ENCODE measurements at places on chromosomes 7 and 10.

GRCh38 chr10:89992575-89992974 is 291.2 kb downstream of the KIF20B start:
- no peak for DNase-seq

GRCh38 chr10:21673668-21674067 is 139.6 kb downstream of the MLLT10 start:
- no peak for DNase-seq

DNA sequence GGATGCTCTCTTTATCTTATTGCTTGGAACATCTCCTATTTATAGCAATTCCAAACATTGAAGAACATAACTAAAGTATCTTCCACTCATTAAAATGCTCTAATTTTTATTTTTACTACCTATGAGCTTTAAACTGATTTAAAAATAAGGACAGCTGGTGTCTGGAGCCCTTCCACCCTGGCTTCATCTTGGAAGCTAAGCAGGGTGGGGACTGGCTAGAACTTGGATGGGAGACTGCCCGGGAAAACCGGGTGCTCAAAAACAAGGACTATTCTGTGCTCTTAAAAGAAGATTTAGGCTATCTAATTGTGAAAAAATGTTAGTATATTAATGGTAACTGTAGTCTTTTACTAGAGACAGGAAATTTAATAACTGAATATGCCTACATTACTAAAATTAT is 69.2 kb downstream of the ARMC3 start:
- DNase-seq: no peak

DNA sequence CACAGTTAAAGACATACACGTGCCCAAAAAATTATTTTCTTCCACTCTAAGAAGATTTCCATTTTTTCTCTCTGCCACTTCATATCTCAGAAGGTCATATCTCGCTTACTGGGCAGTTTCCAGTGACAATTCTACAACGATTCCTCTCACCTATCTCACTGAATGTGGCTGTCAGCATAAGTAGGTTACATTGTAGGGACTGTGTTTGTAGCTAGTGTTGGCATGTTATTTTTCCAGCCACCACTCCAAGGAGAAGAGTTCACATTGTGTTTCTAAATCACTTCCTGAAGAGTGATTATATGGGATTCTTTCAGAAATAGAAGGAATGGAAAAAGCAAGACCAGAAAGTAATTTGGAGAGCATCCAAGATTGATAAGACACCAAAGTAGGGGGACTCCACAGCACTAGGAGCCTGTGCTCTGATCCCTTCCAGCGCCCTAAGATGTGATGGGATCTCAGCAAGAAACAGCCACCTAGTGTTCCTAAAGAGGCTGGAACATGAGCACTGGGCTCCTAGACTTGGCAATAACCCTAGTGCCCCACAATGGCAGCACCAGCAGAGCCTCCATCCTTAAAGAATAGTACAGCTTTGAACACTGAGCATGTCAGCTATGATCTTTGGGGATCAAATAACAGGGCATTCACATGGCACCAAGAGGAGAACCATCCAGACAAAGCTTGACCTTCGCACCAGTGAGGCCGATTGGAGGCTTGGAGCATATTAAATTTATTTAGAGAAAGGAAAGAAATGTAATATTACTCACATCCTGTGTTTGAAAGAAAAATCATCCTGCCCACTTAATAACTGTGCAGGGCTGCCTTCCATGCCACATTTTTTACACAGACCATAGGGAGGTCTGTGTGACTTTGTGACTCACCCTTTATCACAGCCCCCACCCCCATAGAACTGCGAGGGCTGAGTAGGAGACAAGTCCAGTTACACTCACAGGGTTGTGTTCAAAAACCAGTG is 51.8 kb downstream of the CAV1 start:
- no peak for DNase-seq

GRCh38 chr7:27961255-27961654 is 219.3 kb downstream of the JAZF1 start:
- no peak for DNase-seq

- peak; percentile 30 for DNase-seq
Measured at GRCh38 chr7:128937647-128938543, at the start of gene IRF5. Gene IRF5 (plus strand): TSS chr7:128937927. CDS start chr7:128942082, 4,155 bp downstream.

DNA sequence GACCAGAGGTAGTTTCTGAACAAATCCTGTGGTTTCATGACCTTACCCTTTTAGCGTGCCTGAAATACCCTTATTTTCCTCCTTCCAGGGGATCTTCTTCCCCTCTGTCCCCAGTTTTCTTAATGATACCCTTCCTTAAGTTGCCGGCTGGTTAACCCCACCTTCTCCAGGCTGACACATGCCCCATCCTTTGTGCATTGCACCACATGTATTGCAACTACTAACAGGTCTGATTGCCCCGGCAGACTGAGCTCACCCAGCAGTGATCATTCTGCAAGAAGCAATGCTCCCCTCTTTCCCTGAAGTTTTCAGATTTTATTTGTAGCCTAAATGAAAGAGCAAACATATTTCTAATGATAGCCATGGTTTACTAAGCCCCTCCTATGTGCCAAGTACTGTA is 108.2 kb downstream of the HIP1 start:
- DNase-seq: no peak

DNA sequence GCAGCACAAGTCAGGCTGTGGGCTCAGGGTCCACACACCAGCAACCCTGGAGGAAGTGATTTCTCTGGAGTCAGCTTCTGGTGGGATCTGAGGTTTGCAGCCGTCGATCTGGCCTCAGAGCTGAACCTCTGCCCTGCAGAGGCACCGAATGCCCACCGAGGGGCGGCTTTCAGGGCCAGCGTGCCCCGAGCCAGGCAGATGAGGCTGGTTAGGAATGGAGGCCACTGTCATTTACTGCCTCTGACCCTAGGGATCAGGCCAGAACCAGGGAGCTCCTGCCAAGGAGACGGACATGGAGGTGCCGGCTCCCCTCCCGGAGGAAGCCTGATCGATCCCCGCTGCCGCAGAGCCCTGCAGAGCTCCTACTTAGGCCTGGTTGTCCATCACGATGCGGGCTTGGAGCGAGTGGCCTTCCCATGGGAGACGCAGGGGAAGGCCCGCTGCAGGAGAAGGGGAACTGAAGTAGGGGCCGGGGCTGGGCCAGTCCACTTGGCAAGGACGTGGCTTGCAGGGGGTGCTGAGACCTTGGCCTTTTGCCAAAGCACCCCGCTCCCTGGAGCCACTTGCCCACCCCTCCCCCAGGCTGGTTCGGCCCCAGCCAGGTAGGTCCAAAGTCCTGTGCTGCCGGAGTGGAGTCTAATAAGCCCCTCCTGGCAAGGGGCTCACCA is 19.6 kb upstream of the ELFN1 start:
- no peak for DNase-seq

DNA sequence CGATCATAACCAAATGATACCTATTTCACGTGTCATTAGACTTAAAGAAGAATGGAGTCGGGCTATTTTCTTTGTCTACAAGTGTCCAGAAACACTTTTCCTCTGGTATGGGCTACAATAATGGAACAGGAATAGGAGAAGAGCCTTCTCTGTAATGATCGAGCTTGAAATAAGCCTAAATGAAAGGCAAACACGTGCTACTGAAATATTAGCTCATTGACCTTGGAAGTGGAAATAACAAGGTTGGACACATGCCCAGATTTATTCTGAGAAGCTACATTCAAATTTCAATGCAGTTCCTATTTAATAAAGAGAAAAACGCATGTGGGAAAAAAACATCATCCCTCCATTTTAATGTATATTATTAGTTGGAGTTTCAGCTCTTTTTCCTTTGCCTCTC is 254.7 kb upstream of the PTER start:
- no peak for DNase-seq

DNA sequence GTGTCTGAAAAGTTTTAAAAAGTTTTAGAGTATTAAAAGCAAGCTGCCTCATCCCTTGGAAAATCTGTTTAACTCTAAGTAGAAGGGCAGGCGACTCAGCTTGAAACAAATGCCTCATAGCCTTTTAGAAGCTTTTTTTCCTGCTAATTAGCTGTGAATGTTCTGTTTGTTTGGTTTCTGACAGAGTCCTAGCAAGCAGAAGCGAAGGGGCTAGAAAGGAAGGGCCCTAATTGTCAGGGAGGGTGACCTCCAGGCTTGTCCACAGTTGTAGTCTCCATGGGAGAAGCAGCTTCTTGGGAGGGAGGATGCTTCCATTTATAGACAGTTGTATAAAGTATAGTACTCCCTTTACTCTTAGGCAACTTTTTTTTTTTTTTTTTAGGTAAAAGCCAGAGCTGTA is 90.9 kb downstream of the DNAJC1 start:
- no peak for DNase-seq

DNA sequence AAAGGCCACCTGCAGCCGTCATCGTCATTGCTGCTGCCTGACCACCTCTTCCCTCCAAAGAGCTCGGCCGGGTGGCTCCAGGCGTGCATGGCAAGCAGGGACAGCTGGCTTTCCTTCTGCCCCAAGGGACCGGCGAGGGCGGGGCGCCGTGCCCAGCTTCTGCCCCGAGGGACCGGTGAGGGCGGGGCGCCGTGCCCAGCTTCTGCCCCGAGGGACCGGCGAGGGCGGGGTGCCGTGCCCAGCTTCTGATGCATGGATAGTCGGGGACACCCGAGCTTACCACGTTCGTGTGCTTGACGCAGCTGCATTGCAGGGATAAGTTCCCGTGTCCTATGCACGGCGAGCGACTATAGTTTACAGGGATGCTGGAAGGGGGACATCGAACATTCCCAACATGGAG is 27.0 kb downstream of the CFAP46 start:
- no peak for DNase-seq

- no peak for DNase-seq
Measured at GRCh38 chr7:30616318-30616717, 21.6 kb downstream of the GARS1 start.

DNA sequence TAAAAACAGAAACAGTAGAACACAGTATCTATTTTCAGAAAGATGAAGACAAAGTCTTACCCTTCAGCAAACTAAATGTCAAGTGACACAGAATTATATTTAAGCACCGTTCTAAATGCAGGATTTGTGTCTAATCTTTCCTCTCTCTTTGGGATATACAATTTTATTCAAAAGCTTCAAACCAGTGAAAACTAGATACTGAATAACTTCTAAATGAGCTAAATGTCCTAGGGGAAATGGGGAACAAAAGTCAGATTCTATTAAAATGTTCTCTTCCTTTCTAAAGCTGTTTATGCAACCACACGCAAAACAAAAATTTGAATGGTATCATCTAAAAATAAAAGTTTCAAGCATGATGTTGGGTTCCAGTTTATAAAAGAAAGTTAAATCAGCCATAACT is 136.4 kb upstream of the AOAH start:
- no peak for DNase-seq

GRCh38 chr7:80187279-80187678 is 52.6 kb downstream of the GNAI1 start:
- no peak for DNase-seq

DNA sequence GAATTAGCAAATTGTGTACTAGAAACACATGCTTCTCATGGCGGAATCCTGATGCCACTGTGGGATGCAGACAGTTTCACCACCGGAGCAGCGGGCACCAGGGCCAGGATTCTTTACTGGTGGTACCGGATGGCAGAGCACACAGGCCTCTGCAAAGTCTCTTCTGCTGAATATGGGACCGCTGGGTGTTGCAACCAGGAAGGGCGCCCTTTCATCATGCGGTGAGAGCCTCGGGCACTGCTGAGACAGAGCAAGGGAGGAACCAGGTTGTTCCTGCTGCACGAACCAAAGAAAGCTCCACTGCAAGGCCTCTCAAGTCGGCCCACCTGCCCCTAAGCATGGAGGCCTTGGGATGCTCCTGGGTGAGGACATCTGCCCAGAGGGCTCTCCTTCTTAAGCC is 57.0 kb upstream of the NMT2 start:
- no peak for DNase-seq

DNA sequence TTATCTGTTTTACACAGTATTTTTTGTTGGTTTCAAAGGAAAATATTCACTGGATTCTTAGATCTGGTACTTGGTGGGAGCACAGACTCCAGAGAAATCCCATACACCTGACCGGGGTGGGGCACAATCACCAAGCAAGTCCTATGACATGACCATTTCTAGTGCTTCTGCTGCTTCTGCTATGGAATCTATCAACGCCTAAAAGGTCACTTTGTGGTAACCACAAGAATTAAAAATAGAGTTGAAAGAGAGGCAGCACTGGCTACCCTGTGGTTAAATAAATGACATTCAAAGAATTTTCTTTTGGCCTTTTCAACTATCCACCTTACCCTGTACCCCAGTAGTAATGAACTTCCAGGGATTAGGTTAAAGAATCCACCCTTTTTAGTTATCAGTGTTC is 329.9 kb upstream of the VWC2 start:
- DNase-seq: no peak

- DNase-seq: no peak
Measured at GRCh38 chr10:78868861-78869260, 199.9 kb upstream of the ZMIZ1 start.

GRCh38 chr7:380711-381210 is 90.8 kb downstream of the FOXL3 start:
- DNase-seq: no peak

- DNase-seq: no peak
Measured at GRCh38 chr10:97058521-97058920, 127.2 kb downstream of the SLIT1 start.

- no peak for DNase-seq
Measured at GRCh38 chr10:102460836-102461186, 9.5 kb upstream of the C10orf95 start.

DNA sequence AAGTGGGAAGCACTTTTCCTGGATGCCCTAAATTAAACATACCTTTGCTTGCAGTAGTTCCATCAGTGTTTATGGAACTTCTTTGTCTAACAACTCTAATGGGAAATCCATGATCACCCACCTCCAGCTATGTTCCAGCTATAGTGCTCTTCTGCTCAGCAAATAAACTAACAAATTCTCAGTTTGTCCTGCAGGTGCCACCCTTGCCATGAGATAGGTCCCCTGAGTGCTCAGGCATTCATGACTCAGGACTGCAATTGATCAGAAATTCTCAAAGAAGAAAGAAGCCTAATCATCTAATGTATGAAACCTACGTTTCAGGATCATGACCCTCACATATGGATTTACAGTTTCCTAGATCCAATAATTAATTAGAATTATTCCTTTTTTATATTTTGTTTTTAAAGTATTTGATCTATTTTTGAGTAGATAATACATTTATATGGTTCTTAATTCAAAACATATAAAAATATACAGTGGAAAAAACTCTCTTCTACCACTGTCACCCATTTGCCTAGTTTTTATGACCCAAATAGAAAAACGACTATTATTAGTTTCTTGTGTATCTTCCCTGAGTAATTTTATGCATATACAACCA is 48.7 kb upstream of the DYNC1I1 start:
- no peak for DNase-seq

GRCh38 chr7:125055376-125055775 is 125.8 kb upstream of the POT1 start:
- no peak for DNase-seq

- no peak for DNase-seq
Measured at GRCh38 chr10:96622013-96622787, 35.4 kb upstream of the TM9SF3 start.

- DNase-seq: no peak
Measured at GRCh38 chr10:75040576-75040975, 70.9 kb upstream of the SAMD8 start.
